Activated naive CD4-positive, alpha-beta T cell treated with anti-CD3 and anti-CD28 coated beads, Interleukin-2, amount 50 U/mL, for 72 hours (primary cell): ENCODE measurements at places on chromosomes 2 and 18. TPM values are rescaled to one million over a fixed set of nuclear protein-coding genes. Genes with fewer than 3 reads are reported as not detected.

DNA sequence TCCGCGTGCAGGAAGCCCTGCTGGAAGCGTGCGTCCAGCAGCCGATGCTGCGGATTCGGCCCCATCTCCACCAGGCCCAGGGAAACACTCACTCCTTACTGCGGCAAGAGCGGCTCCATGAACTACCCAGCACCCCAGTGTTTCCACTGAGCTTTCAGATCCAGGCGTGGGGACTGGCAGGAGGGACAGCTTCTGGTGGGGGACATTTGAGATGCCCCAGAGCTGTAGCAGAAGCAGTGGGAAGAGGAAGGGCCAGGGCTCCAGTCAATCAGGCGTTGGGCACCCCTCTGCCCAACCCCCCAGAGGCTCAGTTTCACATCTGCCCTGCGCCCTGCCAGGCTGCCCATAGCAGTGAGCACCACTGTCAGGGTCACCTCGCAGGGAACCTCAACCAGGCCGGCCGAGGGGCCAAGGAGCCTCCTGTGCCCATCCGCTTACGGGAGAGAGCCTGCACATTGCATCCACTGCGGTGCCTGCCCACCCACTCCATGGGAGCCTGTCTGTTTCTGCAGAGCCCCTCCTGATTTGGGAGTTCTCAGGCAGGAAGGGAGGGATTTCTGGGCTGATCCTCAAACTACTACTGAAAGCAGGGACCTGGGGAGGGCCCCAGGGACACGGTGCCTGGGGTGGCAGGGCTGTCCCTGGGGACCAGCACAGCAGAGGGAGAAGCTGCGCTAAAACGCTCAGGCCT, 4.6 kb downstream of the AGXT start:
- DNase-seq: no peak

DNA sequence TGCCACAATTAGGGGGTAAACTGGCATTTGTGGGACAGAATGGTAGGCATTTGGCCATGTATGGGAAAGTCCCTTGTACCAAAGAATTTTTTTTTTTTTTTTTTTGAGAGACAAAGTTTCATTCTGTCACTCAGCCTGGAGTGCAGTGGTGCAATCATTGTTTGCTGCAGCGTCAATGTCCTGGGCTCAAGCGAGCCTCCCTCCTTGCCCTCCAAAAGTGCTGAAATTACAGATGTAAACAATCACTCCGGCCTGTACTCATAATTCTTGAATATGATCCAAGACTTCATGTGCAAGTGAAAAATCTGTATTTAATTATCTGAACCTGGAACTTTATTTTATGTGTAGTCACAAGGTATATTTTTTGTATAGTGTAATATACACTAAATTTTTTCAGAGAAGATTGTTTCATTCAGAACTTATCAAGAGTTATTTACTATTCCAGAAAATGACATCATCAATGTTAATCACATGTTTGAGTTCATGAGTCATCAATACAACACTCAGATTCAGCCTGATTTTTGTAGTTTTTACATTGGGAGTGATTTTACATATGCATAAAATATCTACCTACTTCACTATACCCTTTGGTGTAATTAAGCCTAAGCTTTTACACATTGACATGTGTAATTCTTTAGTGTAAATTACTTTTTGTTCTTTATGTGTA, 138.7 kb upstream of the L3MBTL4 start:
- DNase-seq: no peak

DNA sequence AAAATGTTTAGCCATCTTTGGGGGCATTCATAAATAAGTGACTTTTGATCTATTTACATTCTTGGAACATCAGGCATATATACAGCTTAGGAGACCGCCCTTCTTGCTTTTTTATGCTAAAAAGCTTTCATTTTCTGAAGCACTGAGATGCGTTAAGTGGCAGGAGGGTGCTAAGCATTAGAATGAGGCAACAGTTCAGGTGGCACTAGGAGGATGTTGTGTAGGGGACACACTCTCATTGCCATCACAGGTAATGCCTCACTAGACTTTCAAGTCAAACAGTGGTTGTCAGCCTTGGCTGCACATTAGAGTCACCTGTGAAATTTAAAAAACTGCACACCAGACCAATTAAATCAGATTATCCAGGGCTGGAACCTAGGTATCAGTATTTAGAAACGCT, 39.1 kb downstream of the EHBP1 start:
- DNase-seq: no peak

DNA sequence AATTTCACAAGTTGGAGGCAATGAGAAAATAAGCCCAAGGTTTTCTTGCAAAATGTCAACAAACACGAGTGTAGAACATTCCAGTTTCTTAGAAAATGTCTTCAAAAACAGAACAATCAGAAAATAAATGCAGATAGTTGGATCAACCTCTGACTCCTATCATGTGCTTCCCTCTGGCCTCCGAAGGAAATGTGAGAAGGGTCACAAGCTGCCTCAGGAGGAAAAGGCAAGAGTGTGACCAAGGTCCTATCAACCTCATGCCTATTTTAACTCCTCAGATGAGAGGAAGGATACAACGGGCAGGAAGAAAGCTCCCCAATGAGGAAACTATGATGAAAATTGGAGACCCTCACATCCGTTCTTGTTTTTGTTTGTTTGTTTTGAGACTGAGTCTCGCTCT, 7.9 kb downstream of the SCYGR5 start:
- no peak for DNase-seq

KYNU gene
- total RNA-seq: not detected

GRCh38 chr2:26763019-26763418, 1.1 kb upstream of the SLC35F6 start:
- DNase-seq: no peak

DNA sequence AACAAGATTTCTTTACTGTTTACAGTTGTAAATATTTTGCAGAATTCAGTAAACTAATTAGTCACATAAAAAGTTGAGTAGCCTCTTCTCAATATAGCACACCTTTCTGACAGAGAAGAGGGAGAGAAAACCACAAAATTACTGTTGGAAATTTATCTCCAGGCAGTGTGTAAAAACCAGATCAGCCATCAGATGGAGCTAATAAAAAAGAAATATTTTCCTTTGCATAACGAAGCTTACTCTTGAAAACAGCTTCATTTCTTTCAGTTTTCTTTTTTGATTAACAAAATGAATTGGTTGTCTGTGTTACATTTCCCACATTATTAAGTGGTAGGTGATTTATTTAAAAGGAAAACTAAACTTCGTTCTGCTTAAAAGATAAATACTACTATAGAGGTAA, 259.3 kb upstream of the KCNJ3 start:
- no peak for DNase-seq

GRCh38 chr2:214816008-214816533, 6.6 kb upstream of the BARD1 start:
- no peak for DNase-seq

DNA sequence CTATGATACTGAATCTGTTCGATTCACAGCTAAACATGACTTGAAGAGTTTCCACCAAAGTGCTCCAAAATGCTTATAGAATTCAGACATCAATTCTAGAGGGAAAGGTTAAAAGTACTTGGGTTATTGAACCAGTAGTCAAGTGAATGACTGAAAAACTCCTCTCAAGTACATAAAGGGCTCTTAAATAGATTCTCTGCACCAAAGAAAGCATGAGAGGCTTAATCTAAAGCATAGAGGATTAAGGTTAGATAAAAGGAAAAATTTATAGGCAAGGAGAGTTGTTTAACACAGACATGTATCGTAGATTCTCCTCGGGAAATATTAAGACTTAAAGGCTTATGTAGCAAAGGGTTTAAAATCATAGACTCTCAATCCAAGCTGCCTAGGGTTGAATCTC, 701.4 kb downstream of the ERBB4 start:
- DNase-seq: no peak

DNA sequence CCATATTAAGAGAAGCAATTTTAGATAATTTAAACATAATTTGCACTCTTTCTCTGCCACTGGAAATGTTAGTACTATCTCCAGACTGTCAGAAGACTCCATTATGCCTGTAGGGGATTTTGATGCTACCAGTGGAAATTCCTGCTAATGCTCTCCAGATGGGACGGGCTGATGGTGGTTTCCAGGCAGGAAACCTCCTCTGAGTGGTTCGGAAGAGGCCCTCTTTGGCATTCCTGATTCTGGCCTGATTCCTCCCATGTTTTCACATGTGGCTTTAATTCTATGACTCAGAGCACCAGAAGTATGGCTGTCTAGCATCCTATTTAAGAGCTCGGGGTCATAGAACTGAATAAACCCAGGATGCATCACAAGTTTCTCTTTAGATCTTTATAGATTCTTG, 70.9 kb upstream of the ST6GAL2 start:
- DNase-seq: no peak

DNA sequence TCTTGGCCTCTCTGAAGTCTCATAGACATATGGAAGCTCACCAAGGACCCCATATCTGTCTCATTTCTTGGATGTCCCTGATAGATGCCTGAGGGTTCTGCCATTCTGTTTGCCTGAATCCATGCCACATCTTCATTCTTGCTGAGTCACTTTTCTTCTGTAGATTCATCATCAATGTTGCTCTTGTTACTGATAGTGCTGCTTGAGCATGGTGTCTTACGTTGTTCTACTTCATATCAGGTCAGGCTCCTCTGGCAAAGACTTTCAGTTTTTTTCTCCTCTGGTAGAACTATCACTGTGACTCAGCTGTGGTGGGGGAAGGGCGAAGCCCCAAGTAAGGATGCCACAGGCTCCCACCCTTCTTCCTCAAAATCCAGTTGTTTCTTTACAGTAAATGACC, 885.2 kb downstream of the DCDC2C start:
- DNase-seq: no peak

DNA sequence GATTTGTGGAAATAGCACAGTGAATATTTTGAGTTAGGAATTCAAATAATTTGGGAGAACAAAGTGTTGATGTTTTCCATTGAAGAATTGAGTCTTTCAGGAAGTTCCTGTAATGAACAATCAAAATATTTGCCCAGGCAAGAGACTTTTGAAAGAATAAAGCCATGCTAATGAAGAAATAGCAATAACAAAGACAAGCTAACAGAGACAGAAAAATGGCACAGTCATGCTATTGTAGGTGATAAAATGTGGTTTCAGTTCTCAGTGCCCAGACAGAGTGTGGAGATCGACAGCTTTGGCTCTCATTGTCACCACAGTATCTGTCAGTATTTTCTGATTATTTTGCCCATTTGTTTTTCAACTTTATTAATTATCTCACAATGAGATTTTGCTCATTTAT, 490.8 kb upstream of the PIK3C3 start:
- no peak for DNase-seq

FOXD4L1 gene
- total RNA-seq: not detected
